ENCODE measurements at places on chromosomes 6 and 20.

- DNase-seq = no peak
These were observed 318.2 kb upstream of the POU3F2 start for GRCh38 chr6:98516206-98516605.

GRCh38 chr6:128569732-128570679 lies 49.6 kb upstream of the PTPRK start:
- DNase-seq = no peak

GRCh38 chr6:40349123-40349900 lies 237.9 kb downstream of the LRFN2 start:
- DNase-seq = no peak

DNA sequence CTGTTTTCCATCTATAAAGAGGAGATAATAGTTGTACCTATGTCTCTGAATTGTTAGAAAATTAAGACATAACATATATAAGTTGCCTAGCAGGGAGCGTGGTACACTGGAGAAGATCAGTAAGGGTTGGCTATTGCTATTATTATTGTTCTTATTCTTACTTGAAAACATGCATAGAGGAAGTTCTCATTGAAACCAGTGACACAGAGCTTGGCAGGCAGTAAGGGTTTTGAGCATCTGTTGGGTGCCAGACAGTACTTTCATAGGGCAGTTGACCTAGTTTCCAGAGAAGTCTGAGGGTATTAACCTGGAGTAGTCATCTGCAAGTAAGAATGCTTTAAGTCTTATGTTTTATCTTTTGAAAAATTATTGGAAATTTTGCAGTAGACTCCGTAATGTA lies 13.3 kb upstream of the SGK1 start:
- DNase-seq = no peak

- no peak for DNase-seq
These were observed 188.5 kb downstream of the TAF4 start for GRCh38 chr20:61876952-61877728.

DNA sequence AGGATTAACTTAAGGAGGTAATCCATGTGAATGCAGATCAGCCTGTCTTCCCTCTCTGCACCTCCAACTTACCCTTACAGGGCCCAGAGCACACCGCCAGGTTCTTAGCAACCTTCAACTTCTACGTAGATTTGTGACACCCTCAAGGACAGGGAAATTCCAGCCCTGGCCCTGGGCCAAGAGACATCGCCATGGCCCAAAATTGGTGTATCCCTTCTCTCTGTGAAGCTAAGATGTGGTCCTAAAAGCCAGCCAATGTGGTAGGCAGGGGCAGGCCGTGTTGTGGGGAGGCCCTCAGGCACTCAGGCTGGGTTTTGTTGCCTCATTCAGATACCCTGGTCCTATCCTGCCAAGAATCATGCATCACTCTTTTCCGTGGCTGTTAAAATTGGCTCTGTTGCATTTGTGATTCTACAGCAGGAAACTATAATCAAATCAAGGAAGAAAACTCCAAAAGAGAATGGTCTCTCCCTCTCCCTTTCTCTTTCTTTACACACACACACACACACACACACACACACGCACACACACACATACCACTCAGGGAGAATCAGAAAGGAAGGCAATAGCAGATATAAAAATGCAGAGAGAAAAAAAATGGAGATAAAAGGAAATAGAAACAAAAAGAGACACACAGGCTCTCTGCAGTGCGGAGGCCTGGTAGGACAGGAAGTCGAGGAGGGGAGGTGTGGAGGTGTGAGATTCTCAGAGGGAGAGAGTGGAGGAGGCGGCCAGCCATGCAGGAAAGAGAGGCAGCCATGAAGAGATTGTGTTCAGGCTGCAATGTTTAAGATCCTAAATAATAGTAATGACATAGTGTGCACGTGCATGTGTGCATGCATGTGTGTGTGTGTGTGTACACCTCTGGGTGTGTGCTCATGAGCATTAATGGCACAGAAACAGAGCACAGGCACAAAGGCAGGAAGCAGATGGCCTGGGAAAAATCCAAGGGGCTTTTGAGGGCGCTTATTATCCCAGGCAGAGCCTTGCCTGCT lies 201.8 kb upstream of the LRFN2 start:
- DNase-seq = peak; percentile 25

DNA sequence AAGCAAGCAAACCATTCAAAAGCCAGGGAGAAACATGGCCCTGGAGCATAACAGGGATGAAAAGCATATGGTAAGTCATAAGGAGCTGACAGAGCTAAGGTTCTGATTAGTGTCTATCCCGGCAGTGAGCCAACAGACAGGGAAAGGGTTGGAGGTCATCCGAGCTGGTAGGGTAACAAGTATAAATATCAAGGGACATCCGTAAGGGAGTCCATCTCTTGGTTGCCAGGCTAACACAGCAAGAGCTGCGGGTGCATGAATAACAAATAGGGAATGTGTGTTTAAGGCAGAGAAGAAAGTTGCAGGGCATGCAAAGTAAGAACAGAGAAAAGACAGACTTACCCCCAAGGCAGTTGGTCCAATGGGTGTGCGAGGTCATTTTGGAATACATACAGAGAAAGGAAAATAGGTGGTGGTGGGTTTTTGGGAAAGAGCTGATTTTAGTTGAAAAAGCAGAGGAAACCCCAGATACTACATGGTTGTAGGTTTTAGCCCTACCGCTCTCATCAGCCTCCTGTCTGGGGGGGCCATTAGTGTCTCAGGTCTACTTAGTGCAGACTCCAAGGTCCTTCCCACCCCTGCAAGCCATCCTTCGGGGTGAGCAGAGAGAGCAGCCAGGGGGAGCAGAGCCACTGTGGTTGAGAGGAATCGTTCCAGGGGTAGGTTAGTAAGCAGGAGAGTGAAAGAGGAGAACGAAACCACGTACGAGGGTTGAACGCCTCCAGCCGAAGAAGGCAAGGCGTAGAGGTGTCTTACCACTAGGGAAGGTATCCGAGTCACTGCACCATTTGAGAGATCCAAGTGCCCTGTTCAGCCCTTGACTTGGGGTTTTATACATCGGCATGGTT lies at the start of gene ERVFRD-1:
Gene ERVFRD-1 (minus strand): TSS at position 805 of the 848 bp plus-strand sequence. CDS start 6,415 bp downstream, outside the sequence.
- DNase-seq = no peak

- no peak for DNase-seq
These were observed 382.3 kb downstream of the ESR1 start for GRCh38 chr6:152189736-152190135.

- no peak for DNase-seq
These were observed 7.7 kb upstream of the JAG1 start for GRCh38 chr20:10681494-10681893.

DNA sequence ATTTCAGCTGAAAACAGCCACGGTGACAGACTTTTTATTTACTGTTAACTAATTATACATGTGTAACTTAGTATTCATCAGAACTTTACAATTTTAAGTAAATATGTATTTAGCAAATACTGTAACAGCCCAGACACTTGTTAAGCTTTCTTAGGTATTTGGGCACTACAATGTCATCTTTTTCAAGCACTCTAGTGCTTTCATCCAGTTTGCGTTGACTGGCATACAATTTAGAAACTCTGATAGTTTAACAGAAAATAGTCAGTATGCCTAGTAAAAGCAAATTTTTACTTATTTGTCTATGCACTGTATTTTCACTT lies 10.6 kb downstream of the RBM39 start:
- DNase-seq = no peak

DNA sequence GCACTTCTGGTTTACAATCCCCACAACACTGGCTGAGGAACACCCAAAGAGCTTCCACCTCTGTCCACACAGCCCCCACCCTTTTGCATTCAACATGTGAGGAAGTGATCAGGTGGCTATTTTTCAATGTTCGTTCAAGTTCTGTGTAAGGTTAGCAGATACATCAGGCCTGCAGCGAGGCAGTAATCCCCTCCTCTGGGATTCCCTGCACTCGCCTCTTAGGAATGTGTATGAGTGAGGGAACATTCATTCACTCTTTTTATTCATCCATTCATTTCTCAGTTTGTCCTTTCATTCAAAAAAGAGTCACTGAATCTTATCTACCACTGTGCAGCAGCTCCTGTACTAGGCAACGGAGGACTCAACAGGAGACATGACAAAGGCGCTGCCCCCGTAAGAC lies 236.4 kb upstream of the PRDM1 start:
- no peak for DNase-seq

DNA sequence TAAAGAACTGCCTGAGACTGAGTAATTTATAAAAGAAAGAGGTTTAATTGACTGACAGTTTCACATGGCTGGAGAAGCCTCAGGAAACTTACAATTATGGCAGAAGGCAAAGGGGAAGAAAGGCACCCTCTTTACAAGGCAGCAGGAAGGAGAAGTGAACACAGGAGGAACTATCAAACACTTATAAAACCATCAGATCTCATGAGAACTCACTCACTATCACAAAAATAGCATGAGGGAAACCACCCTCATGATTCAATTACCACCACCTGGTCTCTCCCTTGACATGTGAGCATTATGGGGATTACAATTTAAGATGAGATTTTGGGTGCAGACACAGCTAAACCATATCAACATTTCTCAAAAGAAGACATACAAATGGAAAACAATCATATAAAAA lies 266.3 kb downstream of the EPM2A start:
- no peak for DNase-seq

GRCh38 chr6:158667360-158667981 lies 17.6 kb downstream of the SYTL3 start:
- DNase-seq = no peak

DNA sequence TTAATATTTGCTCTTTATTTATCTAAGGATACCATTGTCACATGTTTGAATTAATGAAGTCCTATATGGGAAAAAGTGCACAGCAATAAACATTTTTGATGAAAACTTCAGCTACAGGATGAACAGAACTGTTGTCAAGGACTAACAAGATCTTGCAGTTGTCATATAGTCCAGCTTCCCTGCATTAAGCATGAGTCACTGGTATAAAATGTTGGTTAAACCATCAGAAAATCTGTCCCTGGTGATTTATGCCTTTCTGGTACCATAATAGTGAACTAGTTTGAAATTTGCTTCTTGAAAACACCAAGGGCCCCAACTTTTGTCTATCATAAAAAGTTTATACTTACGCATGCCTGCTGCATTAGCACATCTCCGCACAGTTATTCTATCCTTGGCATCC lies 60.4 kb upstream of the RSPO3 start:
- no peak for DNase-seq

- no peak for DNase-seq
These were observed 32.5 kb upstream of the NT5E start for GRCh38 chr6:85417336-85417735.

- no peak for DNase-seq
These were observed 40.8 kb upstream of the TMEM244 start for GRCh38 chr6:129901910-129902309.

DNA sequence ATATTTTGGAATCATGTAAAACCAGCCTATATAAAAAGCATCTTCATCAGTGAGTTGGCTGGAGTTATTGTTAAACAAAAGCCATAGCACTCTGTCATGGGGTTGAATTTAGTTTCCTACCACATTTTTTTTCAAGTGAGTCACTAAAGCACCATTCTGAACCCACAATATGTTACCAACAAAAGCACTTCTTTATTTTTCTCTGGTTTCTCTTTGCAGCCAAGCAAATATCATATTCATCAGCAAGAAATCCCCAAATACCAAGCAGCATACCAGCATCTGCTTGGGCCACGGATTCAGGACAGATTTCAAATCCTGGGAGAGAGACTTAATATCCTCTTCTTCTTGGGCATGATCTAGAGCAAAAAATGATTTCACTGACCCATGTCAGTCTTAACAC lies 441.4 kb downstream of the BCKDHB start:
- DNase-seq = no peak
